Aorta (tissue), 5 donors: ENCODE measurements at places on chromosomes 2 and 18.

GRCh38 chr18:8480506-8481328 lies 128.5 kb upstream of the RAB12 start:
- DNase-seq = no peak

DNA sequence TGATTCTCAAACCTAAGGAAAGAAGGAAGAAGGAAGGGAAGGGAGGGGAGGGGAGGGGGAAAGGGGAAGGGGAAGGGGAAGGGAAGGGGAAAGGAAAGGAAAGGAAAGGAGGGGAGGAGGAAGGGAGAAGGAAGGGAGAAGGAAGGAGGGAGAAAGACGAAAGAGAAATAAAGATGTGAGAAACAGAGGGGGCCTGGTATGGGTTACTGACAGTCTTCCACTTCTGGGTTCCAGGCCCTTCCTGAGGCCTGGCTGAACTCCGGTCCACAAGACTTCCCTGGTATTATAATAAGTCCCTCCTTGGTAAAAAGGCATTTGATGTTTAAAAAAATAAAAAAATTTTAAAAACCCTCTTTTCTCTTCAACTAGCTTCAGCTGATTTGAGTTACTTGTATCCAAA lies 17.4 kb downstream of the SLC4A5 start:
- DNase-seq = no peak

- DNase-seq = no peak
Measured at GRCh38 chr2:60840880-60841279, 40.5 kb upstream of the REL start.

GRCh38 chr2:146392186-146392585 lies 1452.6 kb upstream of the ACVR2A start:
- DNase-seq = no peak

- no peak for DNase-seq
Measured at GRCh38 chr2:218332920-218333645, 23.6 kb upstream of the CATIP start.

GRCh38 chr2:217731805-217732204 lies 271.0 kb downstream of the TNS1 start:
- no peak for DNase-seq

DNA sequence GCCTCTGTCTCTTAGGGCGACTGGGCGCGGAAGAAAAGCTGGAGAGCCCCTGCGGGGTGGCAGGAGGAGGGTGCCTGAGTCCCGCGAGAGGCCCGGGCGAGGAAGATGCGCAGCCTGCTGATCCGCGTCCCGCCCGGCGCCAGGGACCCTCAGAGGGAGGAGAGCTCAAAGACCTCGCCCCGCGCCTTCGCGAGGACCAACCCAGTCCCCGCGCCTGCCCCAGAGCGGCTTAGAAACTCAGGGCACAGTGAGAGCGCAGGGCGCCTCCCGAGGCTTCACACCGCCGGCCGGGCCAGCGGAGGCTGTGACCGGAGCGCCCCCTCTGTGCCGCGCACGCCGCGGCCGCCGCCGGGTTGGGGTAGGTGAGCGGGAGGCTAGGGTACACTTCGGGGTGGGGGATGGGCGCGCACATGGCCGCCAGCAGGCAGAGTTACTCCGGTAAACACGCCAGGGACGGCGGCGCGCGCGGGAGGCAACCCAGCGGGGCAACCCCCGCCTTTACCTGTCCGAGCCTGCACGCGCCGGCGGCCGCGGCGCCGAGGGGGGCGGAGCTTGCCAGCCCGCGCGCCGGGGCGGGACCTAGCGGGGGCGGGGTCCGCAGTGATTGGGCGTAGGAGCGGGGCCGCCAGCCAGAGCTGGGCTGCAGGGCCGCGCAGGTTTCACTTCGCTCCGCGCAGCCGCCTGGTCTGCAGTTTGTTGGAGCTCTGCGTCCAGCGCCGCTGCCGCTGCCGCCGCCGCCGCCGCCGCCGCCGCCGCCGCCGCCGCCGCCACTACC lies at the start of gene BCL2L11:
BCL2L11 (plus strand) TSS at position 662 of the 775 bp plus-strand sequence. CDS start 2,832 bp downstream, outside the sequence.
- DNase-seq = peak; percentile 96

- DNase-seq = no peak
Measured at GRCh38 chr2:24898122-24899109, 21.6 kb downstream of the ADCY3 start.

- no peak for DNase-seq
Measured at GRCh38 chr2:100390001-100390940, 27.2 kb downstream of the CHST10 start.

GRCh38 chr2:239684271-239684810 lies 283.5 kb upstream of the HDAC4 start:
- DNase-seq = no peak

- DNase-seq = no peak
Measured at GRCh38 chr18:27558388-27559155, 373.5 kb upstream of the CHST9 start.

DNA sequence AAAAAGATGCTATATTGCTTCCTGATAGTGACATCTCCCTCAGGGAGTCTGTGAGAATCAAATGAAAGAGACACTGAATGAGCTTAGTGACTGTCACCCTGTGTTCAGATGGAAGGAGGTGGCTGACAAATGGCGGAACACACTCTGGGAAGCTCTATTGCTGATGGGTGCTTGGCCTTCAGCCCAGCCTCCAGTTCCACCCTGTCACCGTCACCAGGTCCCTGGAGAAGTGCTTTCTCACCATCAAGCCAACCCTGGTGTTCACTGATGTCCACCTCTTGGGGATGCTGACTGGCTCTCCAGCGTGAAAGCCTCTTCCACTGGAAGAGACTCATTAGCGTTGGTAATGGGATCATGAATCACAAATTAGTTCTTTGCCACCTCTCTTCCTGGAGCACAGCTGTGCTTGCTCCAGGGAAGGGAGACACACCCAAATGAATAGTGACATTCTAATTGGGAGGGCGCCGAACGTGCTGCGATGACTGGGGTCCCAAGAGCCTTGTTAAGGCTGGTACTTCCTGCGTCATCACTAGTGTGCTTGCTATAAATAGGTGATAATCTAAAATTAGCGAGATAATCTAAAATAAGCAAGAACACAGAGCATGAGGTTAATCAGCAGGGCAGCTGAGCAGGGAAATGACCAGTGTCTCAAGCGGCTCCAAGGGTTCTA lies 154.0 kb downstream of the CLIP4 start:
- no peak for DNase-seq
